ENCODE measurements at places on chromosomes 1 and 21.
A peak's percentile ranks its signal among the peaks of the same experiment; 100 is the strongest.

- no peak overlapping the region for H3K4me3 ChIP-seq
- no peaks in the 10 kb centered on the region for H3K36me3 ChIP-seq
- no peak overlapping the region for H3K27ac ChIP-seq
- H3K27me3 ChIP-seq, result no peaks in the 10 kb centered on the region
- DNase-seq, result no peak
These were observed 10.4 kb downstream of the FBXO2 start for GRCh38 chr1:11643782-11644181.

GRCh38 chr1:2148691-2149090 is 45.9 kb downstream of the FAAP20 start:
- H3K4me3 ChIP-seq, result peak overlapping the region; percentile 44
- H3K36me3 ChIP-seq, result no peaks in the 10 kb centered on the region
- DNase-seq, result peak; percentile 89
- peaks cover 47% of the 10 kb centered on the region for H3K4me1 ChIP-seq
- H3K27ac ChIP-seq, result peak overlapping the region; percentile 58
- H3K27me3 ChIP-seq, result no peaks in the 10 kb centered on the region

GRCh38 chr1:160795951-160796383 is at the start of gene LY9:
LY9 (plus strand) TSS chr1:160796174; CDS start chr1:160796188, 14 bp downstream.
- no peaks in the 10 kb centered on the region for H3K36me3 ChIP-seq
- peak; percentile 96 for DNase-seq
- peaks cover 45% of the 10 kb centered on the region for H3K4me1 ChIP-seq
- peak within 1 kb of the TSS; percentile 82 for H3K27ac ChIP-seq
- peak within 1 kb of the TSS; percentile 49 for H3K4me3 ChIP-seq

GRCh38 chr1:156901966-156902915 is 8.7 kb downstream of the PEAR1 start:
- H3K27me3 ChIP-seq, result no peaks in the 10 kb centered on the region
- H3K36me3 ChIP-seq, result no peaks in the 10 kb centered on the region
- no peak for DNase-seq
- no peak overlapping the region for H3K4me3 ChIP-seq

- DNase-seq, result no peak
- no peaks in the 10 kb centered on the region for H3K4me1 ChIP-seq
These were observed 13.4 kb upstream of the NIBAN1 start for GRCh38 chr1:184987696-184988095.

GRCh38 chr1:105467549-105467948 is 1588.9 kb upstream of the PRMT6 start:
- H3K4me1 ChIP-seq, result no peaks in the 10 kb centered on the region
- H3K27ac ChIP-seq, result no peak overlapping the region
- DNase-seq, result no peak
- H3K27me3 ChIP-seq, result no peaks in the 10 kb centered on the region

DNA sequence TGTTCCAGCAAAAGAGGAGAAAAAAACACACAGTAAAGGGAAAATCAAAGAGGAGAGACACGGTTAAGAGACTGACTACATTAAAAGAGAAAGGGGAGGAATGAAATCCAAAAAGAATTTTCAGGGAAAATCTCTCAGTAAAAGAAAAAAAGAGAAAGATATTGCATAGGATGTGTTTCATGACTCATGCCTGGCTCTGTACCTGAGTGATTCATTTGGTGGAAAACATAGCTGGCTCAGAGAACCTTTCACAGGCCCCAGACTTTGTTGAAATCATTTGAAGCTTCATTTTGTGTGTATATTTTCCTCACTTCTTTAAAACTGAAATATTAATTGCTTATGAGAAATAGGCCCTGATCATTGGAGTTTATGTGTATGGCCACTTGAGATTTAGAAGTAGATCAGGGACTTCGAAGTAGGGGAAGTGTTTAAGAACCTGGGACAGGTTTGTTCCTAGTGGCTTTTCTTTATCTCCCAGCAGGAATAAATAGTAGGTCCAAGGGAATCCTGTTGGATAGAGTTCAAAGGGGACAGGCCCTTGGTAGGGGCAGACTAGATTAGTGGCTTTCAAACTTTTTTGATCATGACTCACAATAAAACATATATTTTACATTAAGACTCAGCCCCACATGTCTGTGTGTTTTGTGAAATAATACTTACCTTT is 239.1 kb upstream of the SGIP1 start:
- H3K36me3 ChIP-seq, result no peaks in the 10 kb centered on the region
- H3K4me3 ChIP-seq, result no peak overlapping the region
- no peak overlapping the region for H3K27ac ChIP-seq
- no peak for DNase-seq

- peaks cover 4% of the 10 kb centered on the region for H3K4me1 ChIP-seq
- H3K36me3 ChIP-seq, result no peaks in the 10 kb centered on the region
- H3K27ac ChIP-seq, result no peak overlapping the region
- no peak overlapping the region for H3K4me3 ChIP-seq
- no peak for DNase-seq
These were observed 6.4 kb downstream of the DMRTA2 start for GRCh38 chr1:50416553-50417453.

DNA sequence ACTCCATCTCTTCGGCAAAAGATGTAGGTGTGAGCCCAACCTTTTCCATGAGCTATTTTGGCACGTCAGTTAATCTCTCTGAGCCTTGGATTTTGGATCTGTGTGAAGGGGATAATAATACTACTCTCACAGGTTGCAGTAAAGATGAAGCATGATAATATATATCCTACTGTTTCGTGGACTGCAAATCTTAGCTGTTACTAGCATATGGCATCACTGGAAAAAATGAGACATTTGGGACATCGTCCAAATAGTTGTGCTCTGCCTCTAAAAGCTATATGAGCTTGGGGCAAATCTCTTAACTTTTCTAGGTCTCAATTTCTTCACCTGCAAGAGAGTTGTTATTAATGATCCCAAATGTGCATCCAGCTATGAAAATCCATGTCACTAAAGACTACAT is 147.4 kb upstream of the ZRANB2 start:
- no peak overlapping the region for H3K27ac ChIP-seq
- H3K4me1 ChIP-seq, result no peaks in the 10 kb centered on the region
- H3K4me3 ChIP-seq, result no peak overlapping the region
- H3K36me3 ChIP-seq, result no peaks in the 10 kb centered on the region
- H3K27me3 ChIP-seq, result no peaks in the 10 kb centered on the region
- no peak for DNase-seq

DNA sequence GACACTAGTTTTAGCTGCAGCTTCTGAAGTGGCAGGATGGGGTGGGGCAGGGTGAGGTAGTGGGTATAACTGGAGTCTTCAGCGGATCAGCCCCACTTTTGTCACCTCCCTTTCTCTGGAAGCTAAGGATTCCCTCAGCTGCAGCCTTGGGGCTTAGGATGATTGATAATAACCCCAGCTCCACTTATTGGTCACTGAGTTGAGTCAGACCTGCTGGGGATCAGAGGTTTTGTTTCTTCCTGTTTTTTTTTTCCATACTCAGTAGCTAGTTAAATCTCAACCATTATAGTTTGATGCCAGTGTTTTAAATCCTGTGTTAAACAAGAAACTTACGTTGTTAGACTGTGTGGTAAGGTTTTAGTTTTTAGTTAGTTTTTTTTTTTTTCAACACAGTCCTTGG is 57.2 kb downstream of the LAMC1 start:
- H3K27ac ChIP-seq, result no peak overlapping the region
- no peaks in the 10 kb centered on the region for H3K36me3 ChIP-seq
- H3K4me1 ChIP-seq, result no peaks in the 10 kb centered on the region

DNA sequence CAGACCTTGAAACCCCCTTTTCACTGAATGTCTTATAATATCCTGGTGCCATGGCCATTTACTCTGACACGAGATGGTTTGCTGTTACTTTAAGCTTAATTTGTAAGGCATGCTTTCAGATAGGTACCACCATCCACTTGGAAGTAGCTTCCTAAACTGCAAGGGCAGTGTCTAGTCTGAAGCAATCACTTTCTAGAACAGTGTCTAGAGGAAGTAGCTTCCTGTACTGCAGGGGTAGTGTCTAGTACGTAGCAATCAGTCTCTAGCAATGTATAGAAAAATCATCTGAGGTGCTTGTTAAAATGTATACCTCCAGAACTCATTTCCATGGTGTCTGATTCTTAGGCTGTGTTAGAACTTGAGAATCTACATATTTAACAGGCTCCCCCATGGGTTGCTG is 42.5 kb downstream of the ZBTB40 start:
- DNase-seq, result no peak
- no peaks in the 10 kb centered on the region for H3K27me3 ChIP-seq
- H3K27ac ChIP-seq, result no peak overlapping the region
- H3K36me3 ChIP-seq, result peaks cover 13% of the 10 kb centered on the region

- no peaks in the 10 kb centered on the region for H3K36me3 ChIP-seq
- no peak overlapping the region for H3K4me3 ChIP-seq
- no peaks in the 10 kb centered on the region for H3K27me3 ChIP-seq
- no peak for DNase-seq
These were observed 2.7 kb downstream of the RORC start for GRCh38 chr1:151828921-151829320.

- no peaks in the 10 kb centered on the region for H3K4me1 ChIP-seq
- DNase-seq, result no peak
- H3K36me3 ChIP-seq, result peaks cover 41% of the 10 kb centered on the region
These were observed 37.7 kb upstream of the ASPM start for GRCh38 chr1:197184190-197184589.

GRCh38 chr1:96752394-96752793 is 30.8 kb downstream of the PTBP2 start:
- H3K4me3 ChIP-seq, result no peak overlapping the region
- H3K36me3 ChIP-seq, result peaks cover 15% of the 10 kb centered on the region
- H3K4me1 ChIP-seq, result no peaks in the 10 kb centered on the region
- no peaks in the 10 kb centered on the region for H3K27me3 ChIP-seq
- no peak overlapping the region for H3K27ac ChIP-seq

- H3K4me1 ChIP-seq, result no peaks in the 10 kb centered on the region
- H3K27ac ChIP-seq, result no peak overlapping the region
- no peaks in the 10 kb centered on the region for H3K27me3 ChIP-seq
- no peak overlapping the region for H3K4me3 ChIP-seq
- no peak for DNase-seq
These were observed 23.4 kb upstream of the TSHB start for GRCh38 chr1:115006191-115006590.

DNA sequence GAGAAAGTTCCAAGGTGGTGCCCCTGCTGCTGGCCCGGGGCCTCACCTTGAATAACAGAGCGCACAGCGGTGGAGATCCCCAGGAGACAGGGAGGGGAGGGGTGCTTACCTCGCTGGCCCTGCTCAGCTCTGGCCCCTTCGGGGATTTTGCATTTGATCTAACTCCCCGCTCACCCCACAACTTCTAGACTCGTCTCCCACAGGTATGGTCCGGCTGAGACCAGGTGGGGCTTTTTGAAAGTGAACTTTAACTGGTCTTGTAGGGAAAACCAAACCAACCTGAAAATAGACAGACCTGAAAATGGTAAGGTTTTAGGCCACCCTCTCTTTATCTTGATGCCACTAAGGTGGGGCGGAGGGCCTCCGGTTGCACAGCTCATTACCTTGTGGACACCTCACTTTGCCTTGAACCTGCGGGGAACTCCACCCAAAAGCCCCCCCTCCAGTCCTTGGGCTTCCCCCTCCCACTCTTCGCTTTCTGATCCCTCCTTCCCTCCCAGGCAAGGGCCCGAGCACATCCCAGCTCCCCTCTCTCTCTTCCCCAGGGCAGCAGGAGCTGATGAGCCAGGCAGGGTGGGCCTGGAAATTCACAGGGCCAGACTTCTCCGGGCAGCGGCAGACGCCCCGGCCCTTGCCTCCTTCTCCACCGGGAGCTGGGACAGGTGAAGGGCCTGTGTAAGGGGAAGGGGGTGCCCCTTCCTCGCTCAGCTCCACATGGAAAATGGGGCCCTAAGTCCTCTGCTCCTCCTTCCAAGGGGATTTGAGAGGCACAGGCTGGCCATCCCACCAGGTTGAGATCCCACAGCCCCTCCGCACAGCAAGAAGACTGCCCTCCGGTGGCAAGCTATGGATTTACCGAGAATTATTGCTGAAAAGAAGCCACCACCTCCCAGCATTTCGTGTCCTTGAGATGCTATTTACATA is 16.1 kb downstream of the TNFRSF8 start:
- H3K27ac ChIP-seq, result peak overlapping the region; percentile 23
- DNase-seq, result peak; percentile 37
- H3K4me3 ChIP-seq, result no peak overlapping the region

DNA sequence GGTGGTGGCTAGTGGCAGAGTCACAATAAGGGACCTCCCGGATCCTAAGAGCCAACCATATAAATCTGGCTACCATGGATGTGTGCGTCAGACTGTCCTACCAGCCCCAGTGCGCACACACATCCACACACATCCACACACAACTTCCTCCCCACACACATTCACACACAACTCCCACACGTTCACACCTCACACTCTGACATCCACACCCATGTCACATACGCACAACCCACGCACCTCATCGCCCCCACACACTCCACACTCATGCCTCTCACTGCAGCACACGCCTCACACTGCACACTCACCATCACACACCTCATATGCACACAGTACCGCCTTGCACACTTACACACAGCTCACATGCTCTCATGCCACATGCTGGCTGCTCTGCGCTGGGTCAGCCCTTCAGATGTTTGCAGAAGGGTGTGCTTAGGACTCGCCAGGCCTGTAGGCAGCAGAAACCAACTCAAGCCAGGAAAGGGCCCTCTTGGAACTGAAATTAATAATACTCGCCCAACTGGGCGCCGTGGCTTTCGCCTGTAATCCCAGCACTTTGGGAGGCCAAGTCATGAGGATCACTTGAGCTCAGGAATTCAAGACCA is 3.0 kb downstream of the LDLRAD2 start:
- no peaks in the 10 kb centered on the region for H3K36me3 ChIP-seq
- no peak overlapping the region for H3K4me3 ChIP-seq
- H3K4me1 ChIP-seq, result no peaks in the 10 kb centered on the region
- peaks cover 12% of the 10 kb centered on the region for H3K27me3 ChIP-seq
- H3K27ac ChIP-seq, result no peak overlapping the region
- DNase-seq, result no peak

GRCh38 chr1:38477811-38478210 is 381.8 kb downstream of the RRAGC start:
- no peak for DNase-seq
- peaks cover 10% of the 10 kb centered on the region for H3K27me3 ChIP-seq
- H3K4me3 ChIP-seq, result no peak overlapping the region

- H3K27me3 ChIP-seq, result no peaks in the 10 kb centered on the region
- no peak overlapping the region for H3K27ac ChIP-seq
- H3K4me1 ChIP-seq, result no peaks in the 10 kb centered on the region
- no peaks in the 10 kb centered on the region for H3K36me3 ChIP-seq
These were observed 536.9 kb upstream of the ADGRL4 start for GRCh38 chr1:79543394-79543793.

GRCh38 chr1:156445789-156446263 is 54.7 kb downstream of the MEF2D start:
- peaks cover 23% of the 10 kb centered on the region for H3K27me3 ChIP-seq
- no peak overlapping the region for H3K27ac ChIP-seq
- H3K4me3 ChIP-seq, result no peak overlapping the region

- no peak overlapping the region for H3K27ac ChIP-seq
- H3K36me3 ChIP-seq, result no peaks in the 10 kb centered on the region
- H3K4me3 ChIP-seq, result no peak overlapping the region
- H3K27me3 ChIP-seq, result no peaks in the 10 kb centered on the region
- H3K4me1 ChIP-seq, result peaks cover 27% of the 10 kb centered on the region
- DNase-seq, result no peak
These were observed 2.5 kb downstream of the ATP1B1 start for GRCh38 chr1:169108863-169109560.

GRCh38 chr1:114495486-114495885 is 15.5 kb downstream of the TRIM33 start:
- no peaks in the 10 kb centered on the region for H3K27me3 ChIP-seq
- no peaks in the 10 kb centered on the region for H3K36me3 ChIP-seq
- DNase-seq, result no peak
- peaks cover 23% of the 10 kb centered on the region for H3K4me1 ChIP-seq
- H3K27ac ChIP-seq, result no peak overlapping the region
- H3K4me3 ChIP-seq, result no peak overlapping the region

Data from CD4-positive, alpha-beta memory T cell (primary cell).